MM.1S (cell line): ENCODE measurements at places on chromosomes 5 and 9.

- DNase-seq: no peak
Measured at GRCh38 chr9:112188884-112189283, 13.8 kb upstream of the SUSD1 start.

GRCh38 chr9:134712926-134713325 lies 71.3 kb downstream of the COL5A1 start:
- no peak for DNase-seq

- DNase-seq: no peak
Measured at GRCh38 chr5:5678909-5679308, 256.4 kb downstream of the ICE1 start.

DNA sequence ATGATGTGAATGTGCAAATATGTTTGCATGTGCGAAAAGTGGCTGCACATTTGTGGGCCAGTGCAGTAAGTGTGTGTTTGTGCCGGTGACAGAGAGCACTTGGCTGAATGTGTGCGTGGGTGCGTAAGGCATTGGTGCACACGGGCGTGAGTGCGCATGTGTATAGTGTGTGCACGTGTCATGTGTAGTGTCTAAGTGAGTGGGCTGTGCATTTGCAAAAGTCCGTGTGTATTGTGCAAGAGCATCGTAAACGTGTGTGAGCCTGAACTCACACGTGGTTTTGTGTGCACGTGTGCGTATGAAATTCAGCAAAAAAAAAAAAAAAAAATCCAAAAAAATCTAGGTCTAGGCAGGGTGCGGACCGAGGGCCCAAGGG lies 6.5 kb upstream of the EBF1 start:
- DNase-seq: no peak

GRCh38 chr5:74519679-74520078 lies 120.8 kb downstream of the ENC1 start:
- no peak for DNase-seq

- DNase-seq: peak; percentile 39
Measured at GRCh38 chr9:17031546-17031945, 103.3 kb upstream of the CNTLN start.

GRCh38 chr5:37247036-37247435 lies 2.1 kb downstream of the CPLANE1 start:
- DNase-seq: no peak

DNA sequence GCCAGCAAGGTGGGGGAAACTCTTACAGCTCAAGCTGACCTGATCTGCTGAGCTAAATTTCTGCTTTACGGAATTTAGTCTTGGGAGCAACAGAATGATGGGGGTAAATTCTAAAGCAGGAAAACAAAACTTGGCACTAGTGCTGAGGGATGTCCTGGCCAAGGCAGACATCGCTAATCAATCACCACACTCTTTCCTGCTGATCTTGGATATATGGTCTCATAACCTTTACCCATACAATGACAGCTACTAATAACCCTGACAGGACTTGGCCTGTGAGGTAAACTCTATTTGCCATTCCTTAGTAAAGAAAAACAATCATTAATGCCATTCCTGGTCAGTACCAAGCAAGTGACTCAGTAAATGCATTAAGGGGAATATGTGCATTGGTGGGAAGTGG lies 51.5 kb downstream of the PPARGC1B start:
- DNase-seq: no peak

DNA sequence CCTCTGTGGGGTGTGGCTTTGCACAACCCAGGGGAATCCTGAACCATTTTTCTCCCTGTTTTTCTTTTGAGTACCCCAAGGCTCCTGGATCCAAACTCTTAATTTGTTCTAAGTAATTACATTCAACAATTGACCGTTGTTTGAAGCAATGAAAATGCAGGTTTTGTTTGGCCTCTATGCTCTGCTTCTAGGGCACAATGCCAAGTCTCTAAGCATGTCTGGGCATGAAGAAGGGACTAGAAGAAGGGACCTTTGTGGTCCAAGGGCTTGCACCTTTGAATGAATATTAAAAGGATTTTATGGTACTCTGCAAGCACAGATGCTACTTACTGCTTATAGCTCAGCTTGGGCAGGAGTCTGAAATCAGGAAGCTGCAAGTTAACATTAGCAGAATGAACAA lies 6.6 kb upstream of the ENC1 start:
- no peak for DNase-seq

DNA sequence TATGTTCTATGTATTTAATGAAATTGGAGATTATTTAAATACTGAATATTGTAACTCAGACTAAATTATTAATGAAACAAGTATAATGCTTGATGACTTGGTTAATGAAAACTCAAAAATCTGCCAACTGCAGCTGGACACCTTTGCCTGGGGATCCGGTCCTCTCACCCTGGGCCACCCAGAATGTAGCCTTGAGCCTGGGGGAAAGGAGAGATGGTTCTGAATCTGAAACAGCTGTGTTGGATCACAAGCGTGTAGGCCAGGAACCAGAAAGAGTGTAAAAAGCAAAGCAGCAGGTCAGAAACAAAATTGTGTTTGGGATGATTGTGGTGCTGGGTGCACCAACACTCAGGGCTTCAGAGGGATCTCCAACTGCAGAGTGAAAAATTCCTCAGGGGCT lies 38.5 kb downstream of the ADAMTS16 start:
- DNase-seq: no peak

DNA sequence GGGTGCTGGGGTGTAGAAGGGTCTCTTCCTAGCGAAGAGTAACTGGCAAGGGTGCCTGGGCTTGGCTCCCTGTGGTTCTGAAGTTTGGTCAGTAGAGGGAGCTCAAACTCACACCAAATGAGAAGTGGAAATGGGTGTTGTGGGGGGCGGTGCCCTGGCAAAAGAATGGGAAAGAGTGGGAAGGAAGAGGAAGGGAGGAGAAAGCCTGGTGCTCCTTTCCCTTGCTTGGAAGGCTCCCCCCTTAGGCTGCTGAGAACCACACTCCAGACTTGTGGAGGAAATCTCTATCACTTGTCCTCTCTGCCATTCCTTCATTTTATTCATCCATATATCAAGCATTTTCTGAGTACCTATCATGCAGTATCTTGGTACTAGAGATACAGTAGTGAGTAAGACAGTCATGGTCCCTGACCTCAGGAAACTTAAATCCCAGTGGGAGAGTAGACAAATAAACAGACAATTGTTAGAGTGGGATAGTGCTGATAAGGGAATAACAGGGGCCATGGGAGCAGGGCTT lies 13.0 kb downstream of the SLC4A9 start:
- peak; percentile 48 for DNase-seq

- DNase-seq: peak; percentile 55
Measured at GRCh38 chr5:134874831-134875655, 872 bp downstream of the TXNDC15 start.

- no peak for DNase-seq
Measured at GRCh38 chr9:28059192-28059591, 485.9 kb upstream of the C9orf72 start.

GRCh38 chr5:33260098-33260497 lies 180.7 kb upstream of the TARS1 start:
- DNase-seq: no peak

DNA sequence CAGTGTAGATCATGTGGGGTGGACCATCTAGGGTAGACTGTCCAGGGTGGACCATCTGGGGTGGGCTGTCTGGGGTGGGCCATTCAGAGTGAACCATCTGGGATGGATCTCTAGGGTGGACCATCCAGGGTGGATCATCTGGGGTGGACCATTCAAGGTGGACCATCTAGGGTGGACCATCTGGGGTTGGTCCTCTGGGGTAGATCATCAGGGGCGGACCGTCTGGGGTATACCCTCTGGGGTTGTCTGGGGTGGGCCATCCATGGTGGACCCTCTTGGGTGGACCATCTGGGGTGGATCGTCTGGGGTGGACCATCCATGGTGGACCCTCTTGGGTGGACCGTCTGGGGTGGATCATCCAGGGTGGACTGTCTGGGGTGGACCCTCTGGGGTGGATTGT lies 64.3 kb downstream of the KCNT1 start:
- no peak for DNase-seq

GRCh38 chr5:127306647-127307046 lies 16.1 kb downstream of the MEGF10 start:
- DNase-seq: no peak

- DNase-seq: no peak
Measured at GRCh38 chr5:7902666-7903625, 34.0 kb downstream of the MTRR start.

- no peak for DNase-seq
Measured at GRCh38 chr5:158634714-158635113, 465.0 kb downstream of the EBF1 start.

DNA sequence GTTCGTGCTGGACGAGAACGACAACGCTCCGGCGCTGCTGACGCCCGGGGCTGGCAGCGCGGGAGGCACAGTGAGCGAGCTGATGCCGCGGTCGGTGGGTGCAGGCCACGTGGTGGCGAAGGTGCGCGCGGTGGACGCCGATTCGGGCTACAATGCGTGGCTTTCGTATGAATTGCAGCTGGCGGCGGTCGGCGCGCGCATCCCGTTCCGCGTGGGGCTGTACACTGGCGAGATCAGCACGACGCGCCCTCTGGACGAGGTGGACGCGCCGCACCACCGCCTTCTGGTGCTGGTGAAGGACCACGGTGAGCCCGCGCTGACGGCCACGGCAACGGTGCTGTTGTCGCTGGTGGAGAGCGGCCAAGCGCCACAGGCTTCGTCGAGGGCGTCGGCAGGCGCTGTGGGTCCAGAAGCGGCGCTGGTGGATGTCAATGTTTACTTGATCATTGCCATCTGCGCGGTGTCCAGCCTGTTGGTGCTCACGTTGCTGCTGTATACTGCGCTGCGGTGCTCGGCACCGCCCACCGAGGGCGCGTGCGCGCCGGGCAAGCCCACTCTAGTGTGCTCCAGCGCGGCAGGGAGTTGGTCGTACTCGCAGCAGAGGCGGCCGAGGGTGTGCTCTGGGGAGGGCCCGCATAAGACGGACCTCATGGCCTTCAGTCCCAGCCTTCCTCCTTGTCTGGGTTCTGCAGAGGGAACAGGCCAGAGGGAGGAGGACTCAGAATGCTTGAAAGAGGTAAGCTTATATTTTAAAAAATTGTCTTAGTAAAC lies 2.2 kb downstream of the PCDHA13 start:
- DNase-seq: no peak

DNA sequence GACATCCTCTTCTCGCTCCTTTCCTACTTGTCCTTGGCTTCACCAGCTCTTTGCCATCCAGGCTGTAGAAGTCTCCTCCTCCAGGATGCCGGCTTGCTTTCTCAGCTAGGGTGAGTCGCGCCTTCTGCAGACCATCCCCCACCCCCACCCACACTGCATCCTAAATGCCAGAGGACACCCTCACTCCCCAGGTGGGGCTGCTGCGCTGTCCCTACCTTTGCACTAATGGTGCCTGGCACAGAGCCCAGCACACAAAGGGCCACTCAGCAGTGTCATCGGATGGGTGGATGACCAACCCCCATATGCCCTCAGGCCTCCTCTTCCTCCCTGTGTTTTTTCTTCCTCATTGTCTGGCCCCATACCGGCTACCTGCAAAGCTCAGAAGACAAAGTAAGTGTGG lies 14.8 kb downstream of the IL9 start:
- DNase-seq: no peak

DNA sequence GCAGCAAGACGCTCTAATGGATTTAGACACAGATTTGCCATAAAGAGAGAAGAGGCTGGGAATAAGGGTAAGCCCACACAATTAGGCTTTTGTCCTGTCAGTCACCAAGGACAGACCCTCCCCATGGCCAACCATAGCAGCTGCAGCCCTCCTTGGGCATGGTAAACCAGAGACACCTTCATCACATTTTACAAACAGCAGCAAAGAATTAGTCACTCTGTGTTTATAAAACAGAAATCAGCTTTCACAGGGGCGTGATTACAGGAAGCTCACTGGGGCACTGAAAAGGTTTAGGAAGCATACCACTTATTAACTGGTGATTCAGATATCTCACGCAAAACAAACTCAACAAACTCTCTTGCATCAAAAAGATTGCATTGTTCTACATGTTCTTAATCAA lies 37.3 kb upstream of the ZNF622 start:
- no peak for DNase-seq

DNA sequence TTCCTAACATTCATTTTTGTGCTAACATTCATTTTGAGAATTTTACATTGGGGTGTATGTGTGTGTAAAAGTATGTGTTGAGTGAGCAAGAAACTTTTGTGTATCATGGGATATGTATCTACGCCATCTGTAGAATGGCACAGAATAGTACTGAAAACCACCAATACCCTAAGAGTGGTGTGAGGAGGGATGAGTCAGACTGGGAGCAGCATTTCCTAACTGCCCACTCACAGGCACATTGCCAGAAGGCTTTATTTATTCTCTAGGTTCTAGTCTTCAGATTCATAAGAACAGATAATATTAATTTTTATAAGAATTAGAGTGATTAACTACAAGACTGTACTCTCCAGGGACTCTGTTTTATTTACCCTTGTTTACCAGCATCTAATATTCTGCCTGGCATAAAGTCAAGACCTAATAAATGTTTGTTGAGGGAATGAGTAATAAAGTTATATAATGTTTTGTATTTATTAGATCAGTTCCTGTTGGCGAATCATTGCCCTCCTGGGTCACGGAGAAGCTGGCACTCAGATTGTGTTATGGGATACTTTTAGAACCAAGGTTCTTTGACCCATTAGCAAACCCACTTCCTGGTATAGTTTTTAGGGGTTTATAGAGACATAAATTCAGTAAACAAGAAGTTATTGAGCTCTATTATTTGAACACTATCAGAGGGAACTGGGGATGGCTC lies 159.1 kb upstream of the PPP2R2B start:
- DNase-seq: no peak

- no peak for DNase-seq
Measured at GRCh38 chr5:83644301-83644700, 76.4 kb downstream of the HAPLN1 start.

DNA sequence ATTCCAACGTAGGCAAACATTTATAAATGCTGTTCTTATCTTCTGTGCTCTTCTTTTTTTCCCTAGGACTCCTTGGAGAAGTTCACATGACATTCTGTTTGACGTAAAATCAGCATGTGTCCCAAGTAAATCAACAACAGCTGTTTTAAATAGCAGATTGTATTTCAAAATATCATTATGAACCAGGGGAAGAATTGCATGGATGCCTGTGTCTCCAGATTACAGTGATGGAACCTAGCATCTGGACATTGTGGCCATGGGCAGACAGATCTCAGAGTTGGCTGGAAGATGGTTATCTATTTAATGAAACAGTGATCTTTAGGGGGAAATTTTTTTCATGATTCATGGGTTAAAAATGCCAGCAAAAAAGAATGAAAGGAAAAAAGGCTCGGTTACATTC lies 222.0 kb downstream of the MAN2A1 start:
- no peak for DNase-seq

DNA sequence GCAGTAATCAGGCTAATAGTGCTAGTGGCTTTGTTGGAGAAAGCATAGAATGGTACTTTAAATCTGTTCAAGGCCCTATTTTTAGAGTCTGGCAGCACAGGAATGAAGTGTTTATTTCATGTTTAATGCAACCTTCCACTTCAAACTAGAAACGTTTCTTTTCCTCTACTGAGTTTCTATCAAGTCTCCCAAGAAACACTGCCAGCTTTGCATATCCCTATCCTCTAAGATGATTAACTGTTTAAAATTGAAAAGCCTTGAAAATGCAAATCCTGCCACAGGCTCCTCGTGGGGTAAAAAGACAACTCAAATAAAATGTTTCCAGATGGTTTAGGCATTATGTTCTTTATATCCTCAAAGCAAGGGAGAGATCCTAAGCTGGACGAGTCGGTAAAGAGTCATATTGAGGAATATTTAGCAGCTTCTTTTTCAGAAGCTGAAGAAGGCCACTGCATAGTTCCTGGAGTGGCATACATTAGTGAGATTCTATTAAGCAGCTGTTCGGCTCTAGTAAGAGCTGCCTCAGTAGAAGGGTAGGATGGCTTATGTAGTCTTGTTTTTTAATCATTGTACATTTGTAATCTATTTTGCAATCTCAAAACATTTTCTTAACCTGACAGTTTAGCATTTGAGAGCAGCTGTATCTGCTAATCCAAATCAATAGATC lies 251.2 kb downstream of the CHSY3 start:
- DNase-seq: no peak

- DNase-seq: no peak
Measured at GRCh38 chr5:176809544-176810080, 747 bp upstream of the UNC5A start.
